Endothelial cell (in vitro differentiated cells): ENCODE measurements at places on chromosomes 2 and 18. TPM values are rescaled to one million over a fixed set of nuclear protein-coding genes. Genes with fewer than 3 reads are reported as not detected.

DNA sequence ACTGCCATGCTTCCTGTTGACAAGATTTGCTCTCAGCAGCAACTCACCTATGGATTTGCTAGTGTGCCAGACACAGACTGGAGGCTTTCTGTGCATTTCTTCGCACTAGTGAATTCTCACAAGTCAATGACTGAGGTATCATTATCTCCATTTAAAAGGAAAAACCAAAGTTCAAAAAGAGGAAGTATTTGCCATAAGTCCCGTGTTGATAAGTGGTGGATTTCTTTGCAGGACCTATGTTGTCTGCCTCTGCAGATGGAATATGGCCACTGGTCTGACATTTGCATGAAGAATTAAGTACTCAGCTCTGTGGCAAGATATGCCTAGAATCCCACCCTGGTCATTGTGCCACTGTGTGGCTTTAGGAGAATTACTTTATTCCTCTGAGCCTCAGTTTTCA, 299.6 kb downstream of the PAX3 start:
- DNase-seq = no peak
- no peaks in the 10 kb centered on the region for H3K36me3 ChIP-seq
- no peak overlapping the region for H3K27ac ChIP-seq
- H3K27me3 ChIP-seq = peaks cover 4% of the 10 kb centered on the region
- H3K4me3 ChIP-seq = no peak overlapping the region

SIX3 gene
- not detected for total RNA-seq

DNA sequence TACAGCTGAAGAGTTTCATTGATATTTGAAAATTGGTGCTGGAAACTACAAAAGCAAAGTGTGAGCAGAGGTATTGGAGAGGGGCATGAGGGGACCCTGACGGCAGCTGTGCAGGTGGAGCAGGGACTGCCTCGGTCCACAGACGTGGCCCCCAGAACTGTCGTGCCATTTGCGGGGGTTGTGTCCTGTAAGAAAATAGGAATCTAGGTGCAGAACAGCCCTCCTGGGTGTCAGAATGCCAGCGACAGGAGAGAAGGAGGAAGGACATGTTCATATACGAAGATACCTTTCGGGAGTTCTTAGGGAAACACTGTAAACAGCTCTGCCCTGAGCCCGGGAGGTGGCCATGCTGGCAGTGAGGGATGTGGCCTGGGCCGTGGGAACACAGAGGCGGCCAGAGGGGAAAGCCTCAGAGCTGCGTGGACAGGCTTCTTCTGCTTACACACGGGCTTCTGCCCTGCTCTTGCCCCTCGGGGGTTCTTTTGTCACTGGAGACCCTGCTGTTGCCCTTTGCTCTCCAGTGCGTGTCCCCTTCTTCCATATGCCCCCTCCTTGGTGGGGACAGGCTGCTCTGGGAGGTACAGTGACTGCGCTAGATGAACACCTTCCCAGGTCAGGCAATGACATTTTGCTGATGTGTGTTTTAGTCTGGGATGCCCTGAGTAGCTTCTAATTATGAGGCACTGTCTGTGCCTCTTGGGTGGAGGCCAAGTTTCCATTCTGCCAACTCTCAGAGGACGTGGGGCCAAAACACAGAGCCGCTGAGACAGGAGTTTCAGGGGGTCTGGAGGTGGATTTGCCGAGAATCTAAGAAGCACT, 81.9 kb upstream of the TXNDC2 start:
- no peak overlapping the region for H3K27ac ChIP-seq
- H3K27me3 ChIP-seq = no peaks in the 10 kb centered on the region
- DNase-seq = no peak
- no peaks in the 10 kb centered on the region for H3K4me1 ChIP-seq

DNA sequence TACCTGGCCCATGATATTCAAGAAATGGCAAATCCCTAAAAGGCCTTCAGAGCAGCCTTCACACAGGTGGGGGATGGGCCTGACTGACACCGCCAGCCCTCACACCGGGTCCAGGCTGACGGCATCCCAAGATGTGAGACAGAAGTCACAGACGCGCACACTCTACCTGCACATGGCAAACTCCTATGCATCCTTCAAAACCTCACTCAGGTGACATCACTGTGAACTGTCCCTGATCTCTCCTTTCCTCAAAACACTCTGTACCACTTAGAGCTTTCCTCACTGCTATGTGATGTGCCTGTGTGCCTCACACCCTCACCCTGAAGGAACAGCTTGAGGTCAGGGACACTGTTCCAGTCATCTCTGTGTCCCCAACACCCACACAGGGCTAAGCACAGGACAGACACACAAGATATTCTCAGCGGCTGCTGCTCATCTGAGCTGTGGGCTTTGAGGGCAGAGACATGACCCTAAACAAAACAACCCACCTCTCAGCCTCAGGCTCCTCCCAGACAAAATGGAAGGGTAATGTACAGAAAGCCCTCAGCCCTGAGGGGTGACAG, 27.5 kb downstream of the BIN1 start:
- peaks cover 13% of the 10 kb centered on the region for H3K36me3 ChIP-seq
- peaks cover 22% of the 10 kb centered on the region for H3K27me3 ChIP-seq

DNA sequence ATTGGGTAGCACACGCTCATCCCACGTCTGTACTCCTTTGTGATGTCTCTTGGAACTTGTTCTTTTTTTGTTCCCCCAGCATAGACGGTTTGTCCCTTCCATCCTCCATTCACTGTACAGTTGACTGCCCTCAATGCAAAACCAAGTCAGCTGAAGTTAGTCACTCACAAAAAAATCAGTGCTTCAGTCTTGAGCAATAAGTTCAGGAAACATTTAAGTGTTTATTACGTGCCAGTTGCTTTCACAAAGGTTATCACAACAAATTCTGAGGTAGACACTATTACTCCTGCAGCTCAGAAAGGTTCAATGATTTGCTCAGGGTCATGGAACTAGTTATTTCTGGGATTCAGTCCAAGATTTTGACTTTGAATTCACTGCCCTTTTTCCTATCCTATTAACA, 102.2 kb downstream of the PDE1A start:
- no peaks in the 10 kb centered on the region for H3K27me3 ChIP-seq
- no peak overlapping the region for H3K27ac ChIP-seq
- H3K4me1 ChIP-seq = no peaks in the 10 kb centered on the region
- DNase-seq = no peak
- no peaks in the 10 kb centered on the region for H3K36me3 ChIP-seq

SLC38A11 gene
- not detected for total RNA-seq
